ENCODE measurements at places on chromosomes 3 and 15. TPM values are rescaled to one million over a fixed set of nuclear protein-coding genes. Genes with fewer than 3 reads are reported as not detected.

DNA sequence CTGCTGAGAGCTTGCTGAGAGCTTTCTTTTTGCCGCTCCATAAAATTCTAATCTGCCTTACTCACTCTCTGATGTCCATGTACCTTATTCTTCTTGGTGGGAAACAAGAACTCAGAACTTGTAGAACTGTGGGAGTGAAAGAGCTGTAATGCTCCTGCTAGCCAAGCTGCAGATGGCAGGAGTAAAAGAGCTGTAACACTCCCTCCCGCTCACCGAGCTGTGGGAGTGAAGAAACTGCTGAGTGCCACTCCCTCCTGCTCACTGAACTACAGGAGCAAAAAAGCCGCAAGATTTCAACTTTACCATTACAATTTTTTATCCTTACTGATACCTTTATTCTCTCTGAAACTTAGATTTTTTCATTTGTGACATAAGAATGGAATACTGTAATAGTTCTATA is 199.1 kb downstream of the SI start:
- DNase-seq, result no peak

DNA sequence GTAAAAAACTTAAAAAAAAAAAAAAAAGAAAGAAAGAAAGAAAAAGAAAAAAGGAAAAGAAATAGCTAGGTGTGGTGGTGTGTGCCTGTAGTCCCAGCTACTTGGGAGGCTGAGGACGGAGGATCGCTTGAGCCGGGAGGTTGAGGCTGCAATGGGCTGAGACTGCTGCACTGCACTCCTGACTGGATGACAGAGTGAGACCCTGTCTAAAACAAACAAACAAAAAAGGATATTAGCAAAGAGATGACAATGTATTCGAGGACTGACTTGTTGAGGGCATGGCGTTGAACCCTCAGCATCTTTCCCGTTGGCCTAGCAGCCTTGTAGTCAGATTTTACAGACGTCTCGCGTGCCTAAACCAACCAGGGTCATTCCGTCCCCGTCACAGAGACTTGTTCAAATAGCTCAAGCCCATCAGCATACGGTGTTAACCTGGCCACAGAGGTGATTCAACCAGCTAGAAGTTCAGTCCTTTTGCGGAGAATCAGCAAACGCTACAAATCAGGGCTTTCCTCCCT is 528 bp upstream of the NIT2 start:
- DNase-seq, result no peak

DNA sequence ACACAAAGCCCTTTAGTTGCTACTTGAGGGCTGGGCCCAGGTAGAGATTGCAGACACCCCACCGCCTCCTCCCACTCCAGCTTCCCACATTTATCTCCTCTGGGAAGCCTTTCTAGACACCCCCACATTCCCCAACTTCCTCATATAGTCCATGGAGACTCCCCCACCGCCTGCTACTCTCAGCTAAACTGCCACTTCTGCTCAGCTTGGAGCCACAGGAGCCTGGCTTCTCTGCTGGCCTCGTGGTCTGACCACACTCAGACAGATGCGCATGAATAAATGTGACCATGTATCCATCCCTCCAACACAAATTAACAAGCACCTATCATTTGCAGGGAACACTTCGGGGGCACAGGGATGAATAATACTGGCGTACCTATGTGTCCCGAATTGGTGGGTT is 10.5 kb upstream of the ACSBG1 start:
- DNase-seq, result no peak

GATA2 gene
- polyA plus RNA-seq, result 38.8 TPM

DNA sequence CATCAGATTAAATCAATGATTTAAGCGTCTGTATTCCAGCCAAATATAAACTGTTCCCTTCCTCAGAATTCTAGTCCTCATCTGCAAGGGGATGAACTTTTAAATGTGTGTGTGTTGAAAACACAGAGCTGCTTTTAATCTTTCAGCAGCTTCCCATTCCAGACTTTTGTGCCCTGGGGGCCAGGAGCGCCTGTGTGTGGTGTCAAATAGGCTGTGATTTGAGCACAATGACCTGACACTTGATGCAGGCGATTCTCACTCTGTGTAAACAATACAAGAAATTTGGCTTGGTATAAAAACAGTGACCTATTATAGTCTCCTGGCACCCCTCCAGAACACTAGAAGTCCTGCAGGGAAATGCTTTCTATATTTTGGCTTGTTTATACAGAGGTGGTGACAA is 274.6 kb upstream of the ROPN1 start:
- DNase-seq, result no peak

DNA sequence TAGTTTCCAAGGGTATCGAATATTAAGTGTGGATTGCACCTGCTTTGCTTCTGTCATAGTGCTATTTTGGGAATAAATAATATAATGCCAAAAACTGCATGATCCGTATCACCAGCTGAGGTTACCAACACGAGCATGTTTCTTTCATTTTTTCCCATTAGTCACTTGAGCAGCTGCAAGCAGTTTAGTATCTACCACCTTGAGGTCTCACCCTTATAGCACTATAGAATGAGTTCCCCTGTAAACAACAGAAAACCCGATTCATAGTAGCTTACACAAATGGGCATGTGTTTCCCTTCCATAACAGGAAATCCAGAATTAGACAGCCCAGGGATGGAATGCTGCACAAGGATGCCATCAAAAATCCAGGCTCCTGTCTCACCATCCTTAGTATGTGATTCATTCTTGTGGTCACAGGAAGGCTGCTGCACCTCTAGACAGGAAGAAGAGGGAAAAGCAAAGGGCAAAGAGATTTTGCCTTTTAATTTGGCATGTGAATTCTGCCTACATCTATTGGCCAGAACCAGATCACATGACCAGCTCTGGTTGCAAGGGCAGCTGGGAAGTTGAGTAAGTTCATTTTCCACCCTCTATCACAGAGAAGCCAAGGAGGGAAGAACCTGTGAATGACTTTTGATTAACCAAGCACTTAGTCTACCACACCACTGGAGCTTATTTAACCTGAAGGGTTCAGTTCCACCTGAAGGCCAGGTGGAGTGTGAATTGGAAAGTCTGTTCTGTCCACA is 91.3 kb upstream of the SLC25A36 start:
- no peak for DNase-seq

CD96 gene
- 0.69 TPM for polyA plus RNA-seq

EIF4E3 gene
- 13.1 TPM for polyA plus RNA-seq

KLF15 gene
- 12.9 TPM for polyA plus RNA-seq

GRCh38 chr15:70086636-70087035 is 11.1 kb downstream of the TLE3 start:
- DNase-seq, result no peak

GRCh38 chr3:16801698-16802097 is 83.1 kb upstream of the PLCL2 start:
- DNase-seq, result no peak

- DNase-seq, result no peak
Observed at GRCh38 chr15:82830427-82831173, 21.2 kb downstream of the WHAMM start.

COLQ gene
- polyA plus RNA-seq, result 4.3 TPM
